ENCODE measurements at places on chromosomes 1 and 21. TPM values are rescaled to one million over a fixed set of nuclear protein-coding genes. Genes with fewer than 3 reads are reported as not detected.

DNA sequence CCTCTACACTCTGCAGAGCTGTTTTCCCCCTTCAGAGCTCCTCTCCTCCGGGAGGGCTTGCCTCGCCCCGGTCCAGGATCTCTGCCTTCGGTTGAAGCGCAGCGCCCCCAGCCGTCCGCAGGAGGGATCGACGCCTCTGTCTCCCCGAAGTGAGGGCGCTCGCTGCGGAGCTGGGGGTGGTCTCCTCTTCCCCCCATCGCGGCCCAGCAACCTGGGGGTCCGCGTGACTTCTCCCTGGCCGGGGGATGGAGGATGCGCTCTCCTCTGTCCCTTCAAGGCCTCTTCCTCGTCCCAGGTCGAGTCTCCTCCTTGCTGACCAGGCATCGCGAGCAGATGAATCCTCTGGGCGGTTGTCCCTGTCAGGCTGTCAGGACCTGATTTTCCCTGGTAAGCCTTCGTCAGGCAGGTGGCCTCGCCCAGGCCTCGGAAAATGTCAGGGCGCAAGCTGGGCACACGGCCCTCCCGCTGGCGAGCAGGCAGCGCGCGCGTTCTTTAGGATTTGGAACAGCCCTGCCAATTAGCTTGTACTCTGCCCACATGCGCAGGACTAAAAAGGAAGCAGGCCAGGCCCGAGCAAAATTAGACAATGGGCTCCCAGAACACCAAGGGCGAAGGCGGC, 90.5 kb downstream of the EDEM3 start:
- peak; percentile 64 for DNase-seq

- DNase-seq = no peak
Observed at GRCh38 chr1:170247751-170248521, 102.2 kb downstream of the NTMT2 start.

DNA sequence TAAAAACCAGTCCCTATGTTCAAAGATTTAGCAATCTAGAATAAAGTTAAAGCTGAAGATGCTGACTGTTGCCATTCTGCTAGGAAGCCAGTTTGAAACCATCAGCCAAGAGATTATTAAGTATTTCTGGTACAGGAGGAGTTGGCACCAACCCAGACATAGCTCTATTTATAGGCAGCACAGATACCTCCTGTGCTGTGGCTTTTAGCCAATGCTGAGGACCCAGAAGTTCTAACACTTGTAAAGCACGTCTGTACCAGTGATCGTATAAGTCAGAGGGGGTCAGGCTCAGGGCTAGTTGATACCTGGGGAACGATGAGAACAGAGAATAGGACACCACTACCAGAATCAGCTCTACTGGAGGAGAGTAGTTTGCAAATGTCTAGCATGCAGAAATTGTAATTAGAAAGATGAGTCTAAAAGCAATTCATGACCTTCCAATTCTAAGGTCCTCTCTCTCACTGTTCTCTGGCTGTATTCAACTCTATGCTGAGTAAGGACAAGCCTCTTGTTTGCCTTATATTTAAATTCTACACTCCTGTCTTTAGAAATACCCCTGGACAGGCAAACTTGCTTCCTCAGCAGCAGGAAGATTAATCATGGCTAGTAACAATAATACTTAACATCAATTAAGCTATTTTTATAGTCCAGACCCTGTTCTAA, 96.8 kb upstream of the PALMD start:
- DNase-seq = no peak

DNA sequence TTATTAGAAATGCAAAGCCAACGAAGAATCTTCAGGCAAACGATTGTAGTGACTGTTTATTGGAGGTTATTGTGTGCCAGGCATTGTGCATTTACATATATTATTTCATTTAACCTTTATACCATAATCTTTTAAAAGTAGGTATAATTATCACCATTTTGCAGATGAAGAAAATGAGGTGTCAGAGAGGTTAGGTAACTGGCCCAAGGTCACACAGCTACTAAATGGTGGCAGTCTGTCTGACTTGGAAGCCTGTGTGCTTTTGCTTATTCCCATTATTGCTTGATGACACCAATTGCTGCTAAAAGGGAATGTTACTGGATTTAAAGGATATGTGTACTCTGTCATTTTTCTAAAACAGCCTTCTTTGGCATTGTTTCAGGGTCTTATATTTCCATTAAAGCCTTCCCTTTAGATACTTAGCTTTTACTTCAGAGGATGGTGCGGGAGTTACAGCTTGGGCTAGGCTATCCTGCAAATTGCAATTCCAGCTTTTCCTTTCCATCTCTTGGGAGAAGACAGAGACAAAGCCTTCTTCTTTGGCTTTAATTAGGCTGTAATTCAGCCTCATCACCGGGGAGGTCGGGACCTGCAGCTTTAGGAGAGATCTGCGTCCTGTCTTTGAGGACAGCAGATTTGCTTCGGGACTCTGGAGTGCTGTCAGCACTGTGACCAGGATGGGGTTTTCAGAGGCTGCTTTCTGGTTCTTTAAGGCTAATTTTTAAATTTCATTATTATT, 37.4 kb upstream of the ERRFI1 start:
- no peak for DNase-seq

DNA sequence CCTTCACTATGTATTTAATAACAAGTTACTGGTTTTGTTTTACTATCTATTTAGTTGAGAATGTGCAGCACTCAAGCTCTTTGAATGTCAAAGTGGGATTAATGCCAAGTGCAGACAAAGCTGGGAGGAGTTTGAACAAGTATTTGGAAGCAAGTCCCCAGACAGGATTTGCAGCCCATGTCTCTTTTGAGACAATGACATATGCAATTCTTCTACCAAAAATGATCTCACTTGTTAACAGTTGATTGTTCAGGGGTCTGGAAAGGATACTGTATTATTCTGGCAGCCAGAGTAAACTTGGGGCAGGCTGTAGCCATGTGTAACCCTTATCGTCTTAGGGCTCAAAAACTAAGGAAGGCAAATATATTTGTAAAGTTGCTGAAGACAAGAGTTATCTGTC, 15.8 kb downstream of the COLGALT2 start:
- no peak for DNase-seq

DNA sequence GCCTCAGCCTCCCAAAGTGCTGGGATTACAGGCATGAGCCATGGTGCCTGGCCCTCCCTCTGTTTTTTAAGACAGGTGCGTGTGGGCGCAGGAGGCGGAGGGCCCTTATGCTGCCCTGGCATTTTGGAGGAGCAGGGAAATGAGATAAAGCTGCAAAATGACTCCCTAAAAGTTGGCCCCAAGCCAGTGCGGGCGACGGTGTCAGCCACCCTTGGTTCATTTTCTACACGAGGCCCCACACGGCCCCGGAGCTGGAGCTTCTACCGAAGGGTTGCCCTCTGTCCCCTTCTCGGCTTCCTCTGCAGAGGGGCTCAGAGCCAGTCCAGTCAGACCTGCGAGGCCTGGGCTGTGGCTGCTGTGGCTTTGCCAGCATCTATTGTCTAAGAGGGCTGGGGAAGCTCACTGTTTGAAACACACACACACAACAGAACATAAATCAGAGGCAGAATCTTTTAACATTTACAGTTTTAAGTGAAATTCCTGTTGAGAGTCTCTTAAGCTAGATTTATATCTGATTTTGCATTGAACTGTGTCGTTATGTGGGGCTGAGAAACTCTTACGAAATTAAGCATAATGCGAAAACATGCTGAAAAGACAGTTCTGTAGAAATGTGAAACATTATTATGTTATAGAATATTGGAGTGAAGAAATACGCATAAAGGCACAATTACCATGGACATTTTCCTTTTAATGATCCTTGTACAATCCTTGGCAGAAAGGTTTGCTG, 255.9 kb downstream of the CAMTA1 start:
- no peak for DNase-seq

DNA sequence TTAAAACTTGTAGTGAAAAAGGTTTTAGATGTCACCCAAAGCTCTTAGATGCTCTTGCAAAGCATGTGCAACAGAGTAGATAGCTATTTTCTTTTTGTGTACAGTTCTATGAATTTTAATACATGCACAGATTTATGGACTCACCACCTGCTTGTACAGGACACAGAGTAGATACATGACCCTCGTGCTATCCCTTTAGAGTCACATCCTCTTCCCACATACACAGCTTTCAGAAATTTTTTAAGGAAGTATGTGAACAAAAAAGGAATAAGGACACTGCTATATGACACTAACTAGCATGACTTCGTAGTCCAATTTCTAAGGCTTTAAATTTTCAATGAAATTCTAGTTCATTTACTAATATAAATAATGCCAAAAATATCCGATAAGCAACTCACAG, 60.9 kb downstream of the ABL2 start:
- DNase-seq = no peak

- DNase-seq = no peak
Observed at GRCh38 chr1:30061292-30062220, 661.8 kb downstream of the MATN1 start.

- no peak for DNase-seq
Observed at GRCh38 chr1:15483971-15484370, 8.1 kb downstream of the CELA2B start.

Gene AMY1C
- polyA plus RNA-seq = not detected

Gene KDM5B
- polyA plus RNA-seq = 90.3 TPM

Gene MTARC2
- polyA plus RNA-seq = 49.9 TPM

Gene VHLL
- not detected for polyA plus RNA-seq

Gene AMY1A
- polyA plus RNA-seq = not detected

Gene ACKR1
- 0.44 TPM for polyA plus RNA-seq

Gene NBPF1
- polyA plus RNA-seq = 72.3 TPM

Gene KRTAP13-2
- not detected for polyA plus RNA-seq

Gene LCA5L
- polyA plus RNA-seq = 7.2 TPM

Gene TLCD4
- polyA plus RNA-seq = 7.0 TPM

All from renal cortex interstitium (tissue), 15 donors.